Stimulated activated CD8-positive, alpha-beta memory T cell treated with anti-CD3 and anti-CD28 coated beads, Interleukin-15, amount 100 ng/mL, for 24 hours (primary cell): ENCODE measurements at places on chromosomes 2 and 18.

- no peak for DNase-seq
These were observed 1.4 kb upstream of the KIF3C start for GRCh38 chr2:25983735-25984134.

DNA sequence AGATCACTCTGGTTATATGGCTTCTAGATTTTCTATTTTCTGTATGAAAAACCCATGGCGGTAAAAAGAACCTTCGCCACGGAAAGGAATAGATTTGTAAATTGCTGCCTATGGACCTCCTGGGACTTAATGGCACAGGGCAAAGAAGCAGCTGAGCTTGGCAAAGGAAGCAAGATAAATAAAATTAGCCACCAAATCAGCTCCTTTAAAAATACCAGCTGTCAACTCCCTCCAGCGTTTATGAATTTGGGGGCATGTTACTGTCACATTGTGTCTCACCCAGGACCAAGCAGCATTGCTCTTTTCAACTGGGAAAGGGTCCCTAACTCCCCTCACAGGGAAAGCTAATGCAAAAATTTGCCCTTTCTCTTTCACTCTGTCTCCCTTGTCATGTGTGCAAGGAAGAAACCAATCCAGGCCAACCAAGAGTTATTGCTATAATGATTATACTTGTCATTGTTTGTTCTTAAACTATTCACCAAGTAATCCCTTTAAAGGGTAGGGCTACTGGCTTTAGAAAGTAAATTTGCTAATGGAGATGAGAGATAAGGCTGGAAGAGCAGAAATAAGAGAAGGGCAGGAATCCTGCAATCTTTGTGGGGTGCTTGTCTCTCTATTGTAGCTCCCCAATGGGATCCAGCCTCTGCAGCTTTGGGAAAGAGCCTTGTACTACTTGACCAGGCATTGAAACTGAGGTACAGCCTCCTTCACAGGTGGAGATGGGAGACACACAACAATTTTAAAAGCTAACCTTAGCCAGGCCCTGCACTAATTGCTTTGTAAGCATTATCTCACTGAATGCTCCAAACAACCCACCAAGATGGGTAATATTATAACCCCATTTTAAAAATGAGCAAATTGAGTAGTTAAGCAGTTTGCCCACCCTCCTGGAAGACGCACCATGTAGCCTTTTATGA lies 119.1 kb upstream of the KLF7 start:
- no peak for DNase-seq

- DNase-seq = no peak
These were observed 77.0 kb downstream of the NCAPH start for GRCh38 chr2:96412307-96413258.

DNA sequence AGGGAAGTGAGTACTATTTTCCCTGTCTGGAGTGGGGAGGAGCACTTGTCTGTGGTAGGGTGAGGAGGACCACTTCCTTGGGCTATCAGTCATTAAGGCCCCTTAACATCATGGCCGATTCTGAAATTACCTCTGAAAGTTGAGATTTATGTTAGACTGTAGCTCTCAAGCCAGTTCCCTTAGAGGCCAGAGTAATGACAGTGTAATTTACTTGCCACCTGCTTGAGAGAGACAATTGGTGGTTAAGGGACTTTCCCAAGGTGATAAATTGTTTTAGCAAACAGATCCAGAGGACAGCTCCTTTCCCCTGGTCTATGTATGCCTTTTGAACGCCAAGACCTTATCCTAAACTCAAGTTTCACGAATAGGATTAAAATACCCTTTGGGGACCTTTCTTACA lies 56.1 kb downstream of the NEDD4L start:
- no peak for DNase-seq

GRCh38 chr2:216023055-216023648 lies 9.8 kb upstream of the MREG start:
- DNase-seq = no peak

DNA sequence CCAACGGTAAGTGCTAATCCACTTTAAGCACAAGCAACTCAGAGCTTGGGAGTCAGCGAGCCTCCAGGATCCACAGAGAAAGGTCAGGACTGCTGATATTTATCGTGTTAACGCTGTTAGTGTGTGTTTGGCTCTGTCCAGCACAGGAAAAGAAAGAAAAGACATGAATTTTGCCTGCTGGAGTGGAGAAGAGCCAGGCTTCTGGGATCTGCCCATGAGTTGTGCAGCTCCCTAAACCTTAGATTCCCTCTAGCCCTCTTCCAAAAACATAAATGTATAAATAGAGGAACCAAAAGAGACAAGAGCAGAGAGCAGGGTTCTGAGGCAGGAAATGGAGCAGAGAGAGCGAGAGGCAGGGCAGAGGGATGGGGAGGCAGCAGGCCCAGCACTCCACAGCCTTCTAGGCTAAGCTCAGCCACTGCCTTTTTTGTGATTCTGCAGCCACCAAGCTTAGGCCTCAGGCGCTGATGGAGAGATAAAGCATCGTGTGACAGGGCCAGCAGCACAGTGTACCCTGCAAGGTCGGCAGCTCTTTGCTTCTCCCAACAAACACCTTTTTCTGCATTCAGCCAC lies 14.5 kb upstream of the MAT2A start:
- DNase-seq = no peak
